ENCODE measurements at places on chromosomes 1 and 21.

GRCh38 chr1:6359216-6360116, 34.1 kb downstream of the ACOT7 start:
- DNase-seq: no peak

DNA sequence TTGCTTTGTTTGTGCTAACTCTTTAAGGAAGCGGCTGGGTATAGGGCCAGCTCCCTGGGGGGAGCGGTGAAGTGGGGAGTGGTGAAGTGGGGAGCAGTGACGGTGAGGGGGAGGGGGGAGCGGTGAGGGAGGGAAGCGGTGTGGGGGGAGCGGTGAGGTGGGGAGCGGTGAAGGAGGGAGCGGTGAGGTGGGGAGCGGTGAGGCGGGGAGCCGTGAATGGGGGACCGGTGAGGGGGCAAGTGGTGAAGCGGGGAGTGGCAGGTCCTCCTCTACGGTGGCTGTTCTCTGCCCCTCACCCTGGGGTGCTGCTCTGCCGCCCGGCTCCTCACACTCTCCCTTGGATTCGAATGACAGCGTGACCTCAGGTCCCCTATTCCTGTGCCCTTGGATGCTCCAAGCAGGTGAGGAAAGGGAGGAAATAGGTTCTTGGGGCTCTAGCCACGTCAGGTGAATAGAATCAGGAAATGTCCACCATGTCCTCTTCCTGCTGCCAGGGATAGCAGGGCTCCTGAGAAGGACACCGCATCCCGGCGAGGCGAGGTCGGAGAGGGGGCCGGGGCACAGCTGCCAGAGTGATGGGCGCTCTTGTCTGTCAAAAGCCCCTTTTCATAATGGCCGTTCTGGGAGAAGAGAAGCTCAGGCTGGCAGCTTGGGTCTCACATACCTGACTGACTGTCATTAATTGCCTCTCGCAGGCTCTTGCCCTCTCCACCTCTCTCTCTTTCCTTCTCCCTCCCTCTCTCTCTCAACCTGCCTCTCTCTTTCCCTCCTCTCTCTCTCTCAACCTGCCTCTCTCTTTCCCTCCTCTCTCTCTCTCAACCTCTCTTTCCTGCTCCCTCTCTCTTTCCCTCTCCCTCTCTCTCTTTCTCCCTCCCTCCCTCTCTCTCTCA, 134.2 kb downstream of the PGBD5 start:
- DNase-seq: no peak

- no peak for DNase-seq
Observed at GRCh38 chr1:165143437-165144065, 213.0 kb downstream of the LMX1A start.

DNA sequence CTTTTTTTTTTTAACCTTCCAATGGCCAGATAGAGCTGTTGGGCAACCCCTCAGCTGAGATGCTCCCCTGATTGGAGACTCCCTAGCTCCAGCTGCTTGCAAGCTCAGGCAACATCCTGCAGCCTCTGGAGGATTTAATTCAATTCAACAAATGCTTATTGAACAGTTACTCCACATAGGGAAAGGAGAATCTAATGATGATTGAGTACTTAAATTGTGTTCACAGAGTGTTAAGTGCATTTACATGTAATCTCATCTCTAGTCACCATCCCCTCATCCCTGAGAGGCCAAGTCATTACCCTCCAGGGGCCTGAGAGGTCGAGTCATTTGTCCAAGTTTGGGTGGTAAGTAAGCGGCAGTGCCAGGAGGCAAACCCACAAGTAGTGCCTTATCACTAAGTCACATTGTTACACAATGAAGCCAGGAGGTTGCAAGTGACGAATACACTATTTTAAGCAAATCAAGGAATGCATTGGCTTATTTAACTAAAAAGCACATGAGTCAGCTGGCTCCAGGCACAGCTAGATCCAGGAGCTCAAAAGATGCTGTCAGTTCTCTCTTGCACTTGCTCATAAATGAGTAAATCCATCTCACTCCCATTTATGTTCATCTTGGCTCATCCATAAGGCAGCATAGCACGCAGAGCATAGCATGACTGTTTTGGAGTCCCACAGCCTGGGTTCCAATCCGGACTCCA, 64.3 kb downstream of the OPTC start:
- no peak for DNase-seq

- DNase-seq: no peak
Observed at GRCh38 chr21:29102791-29103257, 27.6 kb upstream of the MAP3K7CL start.

DNA sequence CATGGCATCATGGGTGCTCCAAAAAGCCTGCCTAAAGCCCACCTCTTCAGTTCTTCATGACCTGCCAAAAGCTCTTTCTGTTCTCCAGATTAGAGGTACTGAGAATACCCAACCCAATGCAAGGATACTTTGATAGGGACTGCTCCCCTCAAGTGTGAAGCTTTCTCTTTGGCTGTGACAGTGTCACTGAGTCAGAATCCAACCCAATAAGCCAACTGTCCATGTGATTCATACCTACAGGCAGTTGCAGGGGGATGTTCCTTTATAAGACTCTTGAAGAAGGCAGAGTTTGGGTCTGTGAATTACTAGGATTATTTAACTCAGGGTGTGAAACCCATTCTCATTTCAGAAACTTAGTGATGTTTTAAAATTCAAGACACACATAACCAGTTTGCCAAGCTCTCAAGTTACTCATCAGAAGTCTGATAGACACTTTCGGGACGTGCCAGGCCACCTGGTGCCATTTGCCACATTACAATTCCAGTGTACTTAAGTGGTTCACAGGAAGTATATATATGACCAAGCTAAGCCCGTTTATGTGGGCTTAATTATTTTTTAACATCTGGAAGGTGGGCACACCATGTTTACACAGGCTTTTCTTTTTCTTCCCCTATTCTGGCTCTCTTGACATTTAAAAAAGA, 265.8 kb downstream of the NFIA start:
- no peak for DNase-seq

DNA sequence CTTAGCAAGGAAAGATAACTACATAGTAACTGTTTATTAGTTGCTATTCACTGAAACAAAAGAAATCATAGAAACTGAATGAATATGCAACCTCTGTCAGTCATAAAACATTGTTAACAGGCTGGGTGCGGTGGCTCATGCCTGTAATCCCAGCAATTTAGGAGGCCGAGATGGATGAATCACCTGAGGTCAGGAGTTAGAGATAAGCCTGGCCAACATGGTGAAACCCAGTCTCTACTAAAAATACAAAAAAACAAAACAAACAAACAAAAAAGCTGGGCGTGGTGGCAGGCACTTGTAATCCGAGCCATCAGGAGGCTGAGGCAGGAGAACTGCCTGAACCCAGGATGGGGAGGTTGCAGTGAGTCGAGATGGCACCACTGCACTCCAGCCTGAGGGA, 44.1 kb downstream of the CRB1 start:
- no peak for DNase-seq

Measured in vagina (tissue), 2 donors.